Naive thymus-derived CD8-positive, alpha-beta T cell (primary cell): ENCODE measurements at places on chromosomes 5 and 9. TPM values are rescaled to one million over a fixed set of nuclear protein-coding genes. Genes with fewer than 3 reads are reported as not detected.

Gene ARID3C
- 0.27 TPM for total RNA-seq

DNA sequence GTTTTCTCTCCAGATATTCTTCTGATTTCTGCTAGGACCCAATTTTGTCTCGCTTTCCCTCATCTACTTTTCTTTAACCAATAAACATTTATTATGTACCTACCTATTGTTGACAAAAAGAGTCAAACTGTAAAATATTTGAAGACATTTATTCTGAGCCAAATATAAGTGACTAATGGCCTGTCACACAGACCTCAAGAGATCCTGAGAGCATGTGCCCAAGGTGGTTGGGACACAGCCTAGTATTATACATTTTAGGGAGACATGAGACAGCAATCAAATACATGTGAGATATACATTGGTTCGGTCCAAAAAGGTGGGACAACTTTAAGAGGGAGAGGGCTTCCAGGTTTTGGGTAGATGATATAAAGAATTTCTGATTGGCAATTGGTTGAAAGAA lies 191.8 kb downstream of the NXNL2 start:
- peaks cover 25% of the 10 kb centered on the region for H3K27me3 ChIP-seq
- DNase-seq: no peak
- no peak overlapping the region for H3K27ac ChIP-seq
- no peak overlapping the region for H3K4me3 ChIP-seq

DNA sequence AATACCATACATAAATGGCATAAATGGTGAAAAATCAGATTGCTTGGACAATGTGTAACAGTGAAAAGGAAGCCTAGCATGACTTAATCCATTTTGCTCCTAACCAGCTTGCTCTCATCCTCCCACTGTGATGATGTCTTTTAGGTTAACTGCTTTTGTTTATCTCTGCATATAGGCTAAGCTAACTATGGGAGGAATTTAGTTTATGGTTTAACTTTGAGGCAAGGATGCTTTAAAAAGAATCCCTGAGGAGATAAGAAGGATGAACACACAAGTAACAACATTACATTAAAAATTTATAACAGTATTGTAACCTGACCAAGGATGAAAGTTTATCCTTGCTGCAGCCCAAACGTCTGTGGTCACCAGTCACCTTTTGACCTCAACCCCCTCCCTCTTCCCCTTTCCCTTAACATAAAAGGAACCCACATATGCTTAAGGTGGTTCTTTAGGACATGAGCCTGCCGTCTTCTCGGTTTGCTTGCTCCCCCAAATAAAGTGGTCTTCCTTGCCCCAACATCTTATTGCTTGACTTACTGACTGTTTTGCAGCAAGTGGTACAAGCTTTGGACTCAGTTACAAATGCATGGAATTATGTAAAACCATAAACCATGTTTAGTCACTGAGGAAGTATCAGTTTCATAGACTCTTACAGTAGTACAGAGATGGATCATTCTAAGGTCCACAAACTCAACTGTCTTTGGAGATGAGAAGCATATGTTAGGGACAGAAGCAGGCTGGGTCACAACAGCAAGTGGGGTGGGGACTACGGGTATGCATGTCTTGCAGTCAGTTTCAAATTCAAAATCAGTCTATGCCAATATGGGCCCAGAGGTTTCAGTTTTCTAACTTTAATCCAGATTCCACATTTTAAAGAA lies 31.3 kb downstream of the AGXT2 start:
- peaks cover 20% of the 10 kb centered on the region for H3K36me3 ChIP-seq
- H3K27ac ChIP-seq: no peak overlapping the region
- no peak for DNase-seq
- no peaks in the 10 kb centered on the region for H3K4me1 ChIP-seq
- H3K27me3 ChIP-seq: peaks cover 4% of the 10 kb centered on the region
- no peak overlapping the region for H3K4me3 ChIP-seq

DNA sequence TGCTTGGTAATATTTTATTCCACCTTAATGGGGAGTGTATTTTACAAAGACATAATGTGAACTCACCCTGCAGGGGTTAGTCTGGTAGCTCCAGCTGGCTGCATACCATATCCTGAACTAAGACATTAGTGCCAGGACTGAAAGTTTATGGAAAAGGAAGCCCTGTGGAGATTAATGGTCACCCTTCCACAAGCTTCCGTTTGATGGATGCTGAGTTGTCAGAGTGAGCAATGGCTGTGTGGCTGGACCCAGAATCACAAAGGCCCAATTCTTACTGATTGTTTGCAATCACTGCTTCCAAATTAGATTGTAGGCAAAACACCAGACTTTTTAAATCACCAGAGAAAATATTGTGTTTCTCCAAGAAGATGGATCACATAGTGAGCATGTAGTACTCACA lies 90.1 kb upstream of the TRPC7 start:
- no peak for DNase-seq
- no peaks in the 10 kb centered on the region for H3K27me3 ChIP-seq
- H3K27ac ChIP-seq: no peak overlapping the region
- H3K36me3 ChIP-seq: no peaks in the 10 kb centered on the region
- no peaks in the 10 kb centered on the region for H3K4me1 ChIP-seq
